ENCODE measurements at places on chromosomes 2 and 18. TPM values are rescaled to one million over a fixed set of nuclear protein-coding genes. Genes with fewer than 3 reads are reported as not detected.

The SLC5A7 gene
- total RNA-seq: 0.81 TPM

The CCT4 gene
- 88.2 TPM for total RNA-seq

The CABYR gene
- 1.1 TPM for total RNA-seq

The KCNG2 gene
- total RNA-seq: 0.46 TPM

The CYTIP gene
- 34.7 TPM for total RNA-seq

The CTNNA2 gene
- not detected for total RNA-seq

The SLC4A3 gene
- 2.9 TPM for total RNA-seq

The TSPYL6 gene
- not detected for total RNA-seq

DNA sequence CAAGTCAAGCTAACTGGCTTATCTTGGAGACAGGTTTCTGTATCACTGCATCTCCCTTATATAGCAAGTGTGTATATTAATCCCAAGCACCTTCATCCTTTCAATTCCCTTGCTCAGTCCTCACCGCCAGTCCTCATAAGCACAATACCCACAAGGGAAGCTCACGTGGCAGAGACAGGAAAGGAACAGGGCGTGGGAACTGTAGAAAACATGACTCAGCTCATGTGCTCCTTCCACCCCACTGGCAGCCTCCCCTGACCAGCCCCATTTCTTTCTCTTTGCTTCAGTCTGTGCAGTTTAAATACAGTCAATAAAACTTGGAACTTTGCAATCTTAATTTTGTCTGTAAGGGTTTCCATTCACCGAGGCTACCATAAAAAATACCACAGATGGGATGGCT is 36.5 kb upstream of the CDH19 start:
- H3K4me1 ChIP-seq: no peaks in the 10 kb centered on the region
- H3K27ac ChIP-seq: no peak overlapping the region
- no peak overlapping the region for H3K4me3 ChIP-seq
- DNase-seq: no peak
- no peaks in the 10 kb centered on the region for H3K36me3 ChIP-seq

DNA sequence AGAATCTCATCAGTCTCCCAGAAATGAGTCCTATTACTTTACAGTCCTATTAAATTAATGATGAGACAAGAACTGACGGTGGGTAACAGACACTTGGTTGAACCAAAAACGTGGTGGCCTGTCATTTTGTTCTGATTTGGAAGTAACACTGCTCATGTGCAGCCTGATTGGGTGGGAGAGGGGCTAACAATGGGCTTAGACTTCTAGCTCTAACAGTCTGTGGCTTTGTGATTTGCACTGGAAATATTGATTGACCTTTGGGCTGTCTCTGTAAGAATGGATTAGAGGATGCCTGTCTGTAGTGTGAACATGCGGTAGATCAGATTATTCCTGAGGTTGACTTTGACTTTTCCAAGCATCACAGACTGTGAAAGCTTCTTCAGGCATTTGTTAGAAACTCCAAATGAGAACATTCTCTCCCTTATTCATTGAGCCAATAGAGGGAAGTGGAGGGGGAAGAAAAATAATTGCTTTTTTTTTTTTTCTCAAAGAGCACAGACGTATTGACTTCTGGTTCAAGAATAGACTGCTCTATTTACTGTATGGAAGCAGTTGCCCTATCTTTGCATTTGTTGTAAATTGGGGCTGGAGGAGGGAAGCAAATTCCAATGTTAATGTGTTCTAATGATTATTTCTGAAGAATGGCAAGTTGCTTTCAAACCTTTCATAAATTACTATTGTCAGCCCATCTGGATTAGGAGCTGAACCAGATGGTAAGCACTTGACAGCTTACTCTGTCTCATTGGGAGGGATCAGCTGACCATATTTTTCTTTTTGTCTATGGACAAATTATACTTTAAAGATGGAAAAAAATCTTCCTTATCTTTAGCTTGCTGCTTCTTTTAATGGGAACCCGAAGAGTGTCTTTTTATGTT is 85.8 kb upstream of the TTN start:
- no peak overlapping the region for H3K4me3 ChIP-seq
- no peak overlapping the region for H3K27ac ChIP-seq
- no peaks in the 10 kb centered on the region for H3K36me3 ChIP-seq
- H3K4me1 ChIP-seq: no peaks in the 10 kb centered on the region

DNA sequence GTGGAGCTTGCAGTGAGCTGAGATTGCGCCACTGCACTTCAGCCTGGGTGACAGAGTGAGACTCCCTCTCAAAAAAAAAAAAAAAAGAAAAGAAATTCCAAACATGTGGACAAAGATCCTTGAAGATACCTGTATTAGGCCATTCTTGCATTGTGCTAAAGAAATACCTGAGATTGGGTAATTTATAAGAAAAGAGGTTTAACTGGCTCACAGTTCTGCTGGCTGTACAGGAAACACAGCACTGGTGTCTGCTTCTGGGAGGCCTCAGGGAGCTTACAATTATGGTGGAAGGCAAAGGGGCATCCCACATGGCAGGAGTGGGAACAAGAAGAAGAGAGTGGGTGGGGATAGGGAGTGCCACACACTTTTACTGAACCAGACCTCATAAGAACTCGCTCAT is 140.1 kb downstream of the SS18 start:
- no peak overlapping the region for H3K27ac ChIP-seq
- H3K36me3 ChIP-seq: no peaks in the 10 kb centered on the region
- no peaks in the 10 kb centered on the region for H3K4me1 ChIP-seq
- H3K27me3 ChIP-seq: no peaks in the 10 kb centered on the region
- no peak for DNase-seq

- H3K4me3 ChIP-seq: no peak overlapping the region
- no peaks in the 10 kb centered on the region for H3K4me1 ChIP-seq
- no peaks in the 10 kb centered on the region for H3K36me3 ChIP-seq
Measured at GRCh38 chr18:78875016-78875777, 104.4 kb upstream of the SALL3 start.

DNA sequence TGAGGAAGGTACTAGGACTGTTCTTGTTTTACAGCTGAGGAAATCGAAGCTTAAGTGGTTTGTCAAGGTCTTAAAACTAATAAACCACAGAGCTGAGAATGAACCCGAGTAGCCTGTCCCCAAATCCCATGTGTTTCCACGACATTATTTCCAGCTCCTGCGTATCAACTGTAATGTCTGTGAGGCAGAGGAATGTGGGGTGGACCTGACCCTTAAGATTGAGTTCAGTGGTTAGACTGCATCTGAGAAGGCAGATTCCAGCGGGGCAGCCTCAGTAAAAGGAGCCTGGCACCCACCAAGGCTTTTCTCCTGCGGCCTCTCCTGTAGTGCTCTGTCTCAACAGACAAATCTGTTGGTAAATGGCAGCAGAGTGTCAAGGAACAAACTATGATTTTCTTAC is 81.9 kb upstream of the TMEM178A start:
- H3K4me3 ChIP-seq: no peak overlapping the region
- DNase-seq: no peak
- no peaks in the 10 kb centered on the region for H3K36me3 ChIP-seq
- no peaks in the 10 kb centered on the region for H3K27me3 ChIP-seq
- no peak overlapping the region for H3K27ac ChIP-seq

DNA sequence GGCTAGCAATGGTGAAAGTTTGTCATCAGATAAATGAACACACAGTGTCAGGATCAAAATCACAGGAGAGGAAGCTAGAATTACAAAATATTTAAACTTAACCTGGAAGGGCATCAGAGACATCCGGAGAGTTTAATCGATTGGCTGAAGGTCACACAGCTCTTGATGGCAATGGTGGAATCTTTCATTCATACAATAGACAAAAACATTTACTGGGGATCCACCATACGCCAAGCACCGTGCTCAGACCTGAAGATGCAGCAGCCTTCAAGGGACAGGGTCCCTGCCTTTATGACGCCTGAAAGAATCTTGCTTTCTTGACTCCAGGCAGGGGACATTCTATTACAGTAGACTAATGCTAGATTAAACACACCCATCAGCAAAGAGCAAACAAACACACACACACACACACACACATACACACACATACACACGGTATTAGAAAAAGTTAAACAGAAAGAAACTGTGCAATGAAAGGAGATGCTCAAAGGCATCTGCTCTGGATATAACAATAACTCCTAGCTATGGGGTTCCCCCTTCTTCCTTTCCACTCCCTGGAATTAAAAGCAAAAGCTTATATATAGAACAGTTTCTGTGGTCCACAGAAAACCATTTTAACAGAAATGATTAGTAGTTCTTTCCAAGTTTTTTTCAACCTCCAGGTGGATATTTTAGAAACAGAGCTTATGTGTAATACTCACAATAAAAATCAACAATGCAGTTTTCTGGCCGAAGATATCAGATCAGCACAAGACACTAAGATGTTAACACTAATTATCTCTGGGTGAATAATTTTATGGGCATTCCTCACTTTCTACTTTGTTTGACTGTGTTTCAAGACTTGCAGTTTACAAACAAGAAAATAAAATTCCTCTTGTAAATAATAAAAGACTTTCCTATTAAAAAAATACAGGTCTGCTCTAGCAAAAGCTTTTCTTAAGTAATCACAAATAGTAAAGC is 151.7 kb downstream of the ANKRD44 start:
- H3K4me1 ChIP-seq: peaks cover 32% of the 10 kb centered on the region
- no peak for DNase-seq
- no peaks in the 10 kb centered on the region for H3K27me3 ChIP-seq
- H3K4me3 ChIP-seq: no peak overlapping the region
- no peaks in the 10 kb centered on the region for H3K36me3 ChIP-seq
- no peak overlapping the region for H3K27ac ChIP-seq

- H3K4me3 ChIP-seq: no peak overlapping the region
- no peak overlapping the region for H3K27ac ChIP-seq
- DNase-seq: no peak
- no peaks in the 10 kb centered on the region for H3K27me3 ChIP-seq
- H3K36me3 ChIP-seq: no peaks in the 10 kb centered on the region
Measured at GRCh38 chr2:205593891-205594290, 88.4 kb upstream of the NRP2 start.

- H3K4me1 ChIP-seq: peaks cover 14% of the 10 kb centered on the region
- no peak overlapping the region for H3K27ac ChIP-seq
- no peaks in the 10 kb centered on the region for H3K27me3 ChIP-seq
- no peak for DNase-seq
- H3K36me3 ChIP-seq: no peaks in the 10 kb centered on the region
- H3K4me3 ChIP-seq: no peak overlapping the region
Measured at GRCh38 chr18:44823286-44823685, 142.6 kb downstream of the SETBP1 start.

DNA sequence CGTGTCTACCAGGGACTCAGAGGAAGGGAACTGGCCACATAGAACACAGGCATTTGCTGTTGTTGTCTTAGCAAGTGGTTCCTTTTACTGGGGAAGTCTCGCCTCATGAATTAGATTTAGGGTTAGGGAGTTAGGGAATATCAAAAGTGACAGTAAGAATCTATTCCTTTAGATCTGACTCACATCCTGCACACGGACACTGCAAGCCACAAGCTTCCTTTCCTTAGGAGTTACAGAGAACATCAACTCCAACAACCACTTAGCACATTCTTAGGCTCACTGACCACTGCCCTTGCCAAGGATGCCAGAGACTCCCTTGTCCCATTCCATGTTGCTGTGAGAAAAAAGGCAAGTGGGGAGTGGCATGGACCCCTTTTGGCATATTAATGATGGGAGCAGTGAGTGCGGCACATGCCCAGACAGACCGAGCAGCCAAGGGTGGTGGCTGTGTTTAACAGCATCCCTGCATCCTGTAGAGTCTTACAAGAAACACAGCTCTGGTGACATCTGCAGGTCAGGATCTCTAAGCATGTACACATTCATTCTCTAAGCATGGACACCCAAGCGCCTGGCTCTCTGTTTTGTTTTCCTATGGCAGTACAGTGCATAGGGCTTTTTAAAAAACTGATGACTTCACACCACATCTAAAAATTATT is 745.6 kb upstream of the RAB6C start:
- no peaks in the 10 kb centered on the region for H3K4me1 ChIP-seq
- H3K27ac ChIP-seq: no peak overlapping the region
- no peaks in the 10 kb centered on the region for H3K36me3 ChIP-seq
- H3K27me3 ChIP-seq: no peaks in the 10 kb centered on the region
- H3K4me3 ChIP-seq: no peak overlapping the region
- no peak for DNase-seq

DNA sequence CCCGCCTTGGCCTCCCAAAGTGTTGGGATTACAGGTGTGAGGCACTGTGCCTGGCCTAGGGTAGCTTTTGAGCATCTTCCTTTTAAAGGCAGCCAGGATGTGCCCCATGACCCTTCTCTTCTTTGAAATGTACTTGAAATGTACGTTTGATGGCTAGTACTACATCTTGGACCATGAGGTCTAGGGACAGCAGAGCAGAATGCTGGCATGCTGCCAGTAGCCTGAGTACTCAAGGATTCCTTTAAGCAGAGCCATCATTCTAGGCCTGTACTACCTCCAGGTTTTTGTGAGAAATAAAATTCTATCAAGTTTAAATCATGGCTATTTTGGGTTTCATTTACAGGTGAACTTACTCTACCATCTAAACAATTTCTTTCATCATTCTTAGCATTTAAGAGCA is 2.9 kb upstream of the EML6 start:
- H3K27me3 ChIP-seq: peaks cover 6% of the 10 kb centered on the region
- no peak overlapping the region for H3K4me3 ChIP-seq
- peaks cover 14% of the 10 kb centered on the region for H3K4me1 ChIP-seq
- H3K27ac ChIP-seq: no peak overlapping the region
- H3K36me3 ChIP-seq: no peaks in the 10 kb centered on the region

- no peak overlapping the region for H3K27ac ChIP-seq
- H3K36me3 ChIP-seq: no peaks in the 10 kb centered on the region
- no peak for DNase-seq
- H3K4me3 ChIP-seq: no peak overlapping the region
- no peaks in the 10 kb centered on the region for H3K27me3 ChIP-seq
Measured at GRCh38 chr18:70931942-70932814, 643.3 kb downstream of the SOCS6 start.

GRCh38 chr2:3871002-3871401 is 167.6 kb downstream of the DCDC2C start:
- H3K4me1 ChIP-seq: no peaks in the 10 kb centered on the region
- no peaks in the 10 kb centered on the region for H3K27me3 ChIP-seq
- H3K4me3 ChIP-seq: no peak overlapping the region
- H3K27ac ChIP-seq: no peak overlapping the region

GRCh38 chr2:231527091-231527395 is 3.2 kb downstream of the NMUR1 start:
- H3K4me1 ChIP-seq: peaks cover 21% of the 10 kb centered on the region
- H3K36me3 ChIP-seq: no peaks in the 10 kb centered on the region
- peak; percentile 35 for DNase-seq
- no peak overlapping the region for H3K4me3 ChIP-seq

DNA sequence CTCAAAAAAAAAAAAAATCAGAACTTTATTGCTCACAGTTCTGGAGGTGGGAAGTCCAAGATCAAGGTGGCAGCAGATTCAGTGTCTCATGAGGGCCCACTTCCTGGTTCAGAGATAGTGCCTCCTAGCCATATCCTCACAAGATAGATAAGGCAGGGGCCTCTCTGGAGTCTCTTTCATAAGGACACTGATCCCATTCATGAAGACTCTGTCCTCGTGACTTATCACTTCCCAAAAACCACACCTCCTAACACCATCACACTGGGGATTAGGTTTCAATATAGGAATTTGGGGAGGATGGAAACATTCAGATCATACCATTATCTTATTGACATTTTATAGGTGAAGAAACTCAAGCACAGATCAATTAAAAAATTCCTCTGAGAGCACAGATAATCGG is 61.1 kb downstream of the PDCL3 start:
- no peaks in the 10 kb centered on the region for H3K27me3 ChIP-seq
- DNase-seq: no peak
- H3K4me1 ChIP-seq: no peaks in the 10 kb centered on the region
